H1 (cell line): ENCODE measurements at places on chromosomes 11 and 22. TPM values are rescaled to one million over a fixed set of nuclear protein-coding genes. Genes with fewer than 3 reads are reported as not detected.

DNA sequence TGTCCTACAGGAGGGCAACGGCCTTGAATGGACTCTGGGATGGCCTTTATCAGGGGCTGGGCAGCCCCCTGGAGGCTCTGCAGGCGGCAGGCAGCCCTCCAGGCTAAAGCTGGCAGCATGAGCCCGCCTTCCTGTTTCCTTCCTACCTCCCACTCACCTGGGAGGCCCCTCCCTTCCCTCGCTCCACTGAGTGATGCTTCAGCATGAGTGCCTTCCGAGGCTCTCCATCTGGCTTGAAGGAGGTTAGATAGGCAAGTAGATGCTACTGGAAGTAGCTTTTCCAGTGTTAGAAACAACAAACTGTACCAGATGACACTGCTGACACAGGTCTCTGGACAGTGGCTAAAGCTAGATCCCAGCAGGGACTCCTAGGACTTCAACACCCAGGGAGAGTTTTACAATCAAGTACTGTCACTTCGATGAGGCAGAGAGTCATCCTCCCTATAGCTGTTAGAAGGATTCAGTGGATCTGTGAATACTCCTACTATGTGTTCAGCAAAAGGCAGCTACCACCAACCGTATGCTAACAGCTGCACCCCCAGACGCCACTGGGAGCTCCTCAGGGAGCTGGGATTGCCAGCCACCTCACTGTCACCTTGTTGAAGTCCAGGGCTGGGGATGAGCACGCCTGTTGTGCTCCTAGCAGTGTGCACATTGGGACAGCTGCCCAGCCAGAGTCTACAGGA lies 4.1 kb upstream of the SLC25A1 start:
- no peak for DNase-seq

Gene TBX10
- not detected in 2 replicates for total RNA-seq

Gene NLRP10
- 0.31 and 0.71 TPM in 2 replicates for total RNA-seq

Gene NAALAD2
- total RNA-seq = 3.9 and 4.1 TPM in 2 replicates

Gene OR5P2
- total RNA-seq = not detected in 2 replicates
